Renal cortex interstitium (tissue), 15 donors: ENCODE measurements at places on chromosomes 6 and 20.

- no peak for DNase-seq
Observed at GRCh38 chr6:155273431-155273830, 9.6 kb downstream of the CLDN20 start.

GRCh38 chr6:54891536-54891935 is 45.0 kb downstream of the FAM83B start:
- DNase-seq: no peak

- DNase-seq: no peak
Observed at GRCh38 chr20:63733117-63733516, 3.3 kb upstream of the LIME1 start.

DNA sequence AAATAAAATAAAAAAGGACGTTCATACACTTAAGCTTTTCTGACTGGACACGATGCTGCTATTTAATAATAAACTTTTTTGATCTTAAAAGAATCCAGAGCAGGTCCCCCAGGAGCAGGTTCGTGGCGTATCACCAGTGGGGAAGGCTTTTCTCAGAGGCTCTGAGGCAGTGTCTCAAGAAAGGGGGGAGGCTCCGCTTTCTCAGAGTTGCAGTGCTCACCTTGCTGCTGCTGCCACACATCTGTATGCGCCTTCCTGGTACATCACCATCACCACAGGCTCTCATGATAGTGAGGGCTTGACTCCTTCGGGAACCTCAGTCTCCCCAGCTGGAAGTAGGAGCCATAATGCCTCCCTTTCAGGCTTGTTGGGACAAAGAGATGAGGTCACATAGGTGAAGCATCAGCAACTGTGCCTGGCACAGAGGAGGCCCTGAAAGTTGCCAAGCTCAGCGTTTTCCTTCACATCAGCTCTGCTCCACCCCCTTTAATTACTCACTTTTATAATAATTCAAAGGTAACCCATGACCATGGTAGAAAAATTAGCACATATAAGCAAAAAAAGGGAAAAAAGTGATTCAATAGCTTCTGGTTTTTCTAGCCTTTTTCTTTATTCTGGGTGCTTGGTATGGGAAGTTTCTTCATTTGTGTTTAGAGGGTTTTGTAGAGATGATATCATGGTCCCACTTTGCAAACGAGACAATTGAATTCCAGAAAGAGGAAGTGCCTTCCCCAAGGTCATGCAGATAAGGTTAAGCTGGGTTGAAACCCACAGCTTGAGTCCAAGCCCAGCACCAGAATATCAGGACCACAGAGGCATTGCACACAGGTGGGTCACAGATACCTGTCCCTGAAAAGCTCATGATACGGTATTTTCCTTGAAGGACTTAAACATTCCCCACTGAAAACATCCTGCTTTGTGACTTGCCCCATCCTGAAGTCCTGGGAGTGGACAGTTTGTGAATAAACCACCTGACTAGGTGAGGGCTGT is 24.5 kb downstream of the SRSF3 start:
- no peak for DNase-seq

- DNase-seq: no peak
Observed at GRCh38 chr20:4999788-5000187, 1.5 kb downstream of the SLC23A2 start.

DNA sequence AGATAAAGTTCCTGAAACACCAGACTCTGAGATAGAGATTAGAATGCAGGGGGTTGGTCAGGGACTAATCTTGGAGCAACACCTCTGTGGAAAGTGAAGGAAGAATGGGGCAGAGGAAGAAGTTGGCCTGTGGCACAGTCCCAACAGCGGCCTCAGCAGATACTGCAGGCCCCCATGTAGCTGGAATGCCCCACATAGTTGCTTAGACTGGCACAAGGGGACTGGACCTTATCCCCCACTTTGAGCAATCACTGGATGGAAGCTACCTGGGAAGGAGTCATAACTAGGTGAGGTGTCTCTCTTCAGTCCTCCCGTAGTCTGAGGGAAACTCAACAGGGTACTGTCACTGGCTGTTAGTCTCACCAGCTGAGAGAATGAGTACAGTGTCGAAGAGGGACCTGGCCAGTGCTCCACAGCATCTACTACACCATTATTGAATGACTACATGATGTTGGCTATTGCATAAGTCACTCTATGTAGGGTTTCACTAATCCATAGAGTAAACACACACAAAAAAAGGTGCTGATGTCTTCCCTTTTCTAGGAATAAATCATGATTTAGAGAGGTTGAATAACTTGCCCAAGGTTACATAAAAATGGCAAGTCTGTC is 47.5 kb downstream of the ADGRG6 start:
- no peak for DNase-seq

- no peak for DNase-seq
Observed at GRCh38 chr6:47009583-47009982, 32.5 kb downstream of the ADGRF1 start.

- no peak for DNase-seq
Observed at GRCh38 chr6:113182370-113183141, 674.6 kb upstream of the MARCKS start.

DNA sequence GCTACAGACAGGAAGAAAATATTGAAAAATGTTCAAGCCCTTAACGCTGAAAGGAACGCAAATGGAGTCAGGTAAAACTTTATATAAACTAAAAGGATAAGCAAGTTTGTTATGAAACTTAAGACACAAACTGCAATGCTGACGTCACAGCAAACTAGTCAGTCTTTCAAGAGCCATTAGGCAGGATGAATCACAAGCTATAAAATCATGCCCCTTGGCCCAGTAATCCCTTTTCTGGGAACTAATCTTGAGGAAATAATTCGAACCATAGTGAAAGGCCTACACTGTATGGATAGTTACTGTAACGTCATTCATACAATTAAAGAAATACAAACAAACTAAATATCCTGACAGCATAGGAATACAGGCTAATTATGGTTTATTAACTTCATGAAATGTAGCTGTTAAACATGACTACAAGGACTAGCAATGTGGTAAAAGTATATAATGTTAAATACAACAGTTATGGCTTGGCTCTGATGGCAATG is 42.7 kb upstream of the HINT3 start:
- no peak for DNase-seq

- DNase-seq: no peak
Observed at GRCh38 chr20:34998331-34998950, 42.8 kb downstream of the MYH7B start.

GRCh38 chr6:132465530-132466485 is 47.1 kb downstream of the STX7 start:
- DNase-seq: no peak

DNA sequence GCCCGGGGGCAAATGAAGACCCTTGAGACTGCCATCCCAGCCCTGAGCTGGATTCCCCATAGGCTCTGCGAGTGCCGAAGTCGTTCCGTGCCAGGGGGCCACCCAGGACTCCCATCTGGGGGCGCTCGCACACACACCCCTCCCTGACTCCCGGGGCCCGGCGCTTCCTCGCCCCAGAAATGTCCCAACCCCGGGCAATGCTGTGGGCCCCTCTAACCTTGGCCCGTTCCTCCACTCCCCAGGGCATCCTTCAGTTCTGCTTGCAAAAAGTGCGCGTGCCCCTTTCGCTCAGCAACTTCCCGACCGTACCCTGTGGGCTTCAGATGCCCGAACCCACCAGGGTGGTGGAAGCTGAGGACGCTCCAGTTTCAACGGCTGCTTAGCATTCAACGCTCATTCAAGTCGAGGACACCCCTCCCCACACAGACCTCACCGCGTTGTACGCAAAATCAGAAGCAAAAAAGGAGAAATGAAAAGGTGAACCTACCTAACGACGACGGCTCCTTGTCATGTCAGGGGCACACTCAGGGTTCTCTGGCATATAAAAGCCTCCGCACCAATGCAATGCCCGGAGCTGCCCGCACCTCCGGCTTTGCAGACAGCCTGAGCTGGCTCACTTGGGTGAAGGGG is 25.3 kb downstream of the RIPOR2 start:
- no peak for DNase-seq

- DNase-seq: no peak
Observed at GRCh38 chr20:50129662-50130355, 16.9 kb upstream of the UBE2V1 start.

DNA sequence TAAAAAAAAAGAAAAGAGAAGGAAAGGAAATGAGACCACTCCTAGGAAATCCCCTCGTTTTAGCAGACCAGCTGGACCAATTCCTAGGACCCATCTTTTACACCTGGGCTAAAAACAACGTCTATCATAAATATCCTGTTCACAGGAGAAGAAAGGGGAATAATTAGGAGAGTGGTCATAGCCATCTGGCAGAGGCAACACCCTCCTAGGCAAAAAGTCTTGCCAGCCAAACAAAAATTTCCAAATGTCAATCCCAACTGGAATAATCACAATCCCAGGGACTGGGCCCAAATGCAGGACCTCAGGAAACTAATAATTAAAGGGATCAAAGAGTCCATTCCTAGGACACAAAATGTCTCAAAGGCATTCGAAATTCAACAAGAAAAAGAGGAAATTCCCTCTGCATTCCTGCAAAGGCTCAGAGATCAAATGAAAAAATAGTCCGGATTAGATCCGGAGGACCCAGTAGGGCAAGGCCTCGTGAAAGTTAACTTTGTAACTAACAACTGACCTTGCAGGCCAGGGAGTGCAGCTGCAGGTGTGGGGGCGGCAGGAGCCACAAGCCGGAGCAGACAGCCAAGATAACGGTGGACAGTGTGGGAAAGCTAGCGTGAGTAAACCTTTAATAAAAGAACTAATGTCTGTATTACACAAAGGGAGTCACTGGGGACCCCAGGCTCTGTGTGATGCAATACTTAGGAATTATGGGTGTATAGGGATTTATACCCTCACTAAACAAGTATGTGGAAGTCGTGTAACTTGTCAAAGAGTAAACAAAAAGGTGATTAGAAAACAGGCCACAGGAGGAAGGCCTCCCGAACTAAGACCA is 11.7 kb downstream of the LCA5 start:
- DNase-seq: no peak

DNA sequence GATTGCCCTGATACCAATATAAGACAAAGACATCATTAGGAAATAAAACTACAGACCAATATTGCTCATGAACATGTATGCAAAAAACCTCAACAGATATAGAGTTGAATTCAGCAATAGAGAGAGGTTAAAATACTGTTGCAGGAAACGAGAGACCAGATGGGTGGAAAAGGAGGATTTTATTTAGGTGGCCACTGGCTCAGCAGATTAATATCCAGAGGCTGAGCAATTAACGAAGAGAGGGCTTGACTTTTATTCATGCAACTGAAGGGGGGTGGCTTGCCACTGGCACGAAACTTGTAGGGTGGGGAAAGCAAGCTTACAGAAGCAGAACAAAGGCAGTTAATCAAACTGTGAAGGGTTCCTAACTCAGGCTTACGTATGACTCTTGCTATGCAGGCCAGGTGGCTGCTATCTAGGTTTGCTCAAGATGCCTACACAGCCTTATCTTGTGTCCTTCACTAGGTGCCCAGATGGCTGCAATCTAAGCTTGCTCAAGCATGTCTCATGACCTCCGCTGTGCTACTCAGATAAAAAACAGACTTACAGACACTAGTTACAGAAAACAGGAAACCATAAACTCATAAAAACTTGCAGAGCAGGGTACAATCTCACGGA is 126.4 kb downstream of the MMUT start:
- DNase-seq: no peak

DNA sequence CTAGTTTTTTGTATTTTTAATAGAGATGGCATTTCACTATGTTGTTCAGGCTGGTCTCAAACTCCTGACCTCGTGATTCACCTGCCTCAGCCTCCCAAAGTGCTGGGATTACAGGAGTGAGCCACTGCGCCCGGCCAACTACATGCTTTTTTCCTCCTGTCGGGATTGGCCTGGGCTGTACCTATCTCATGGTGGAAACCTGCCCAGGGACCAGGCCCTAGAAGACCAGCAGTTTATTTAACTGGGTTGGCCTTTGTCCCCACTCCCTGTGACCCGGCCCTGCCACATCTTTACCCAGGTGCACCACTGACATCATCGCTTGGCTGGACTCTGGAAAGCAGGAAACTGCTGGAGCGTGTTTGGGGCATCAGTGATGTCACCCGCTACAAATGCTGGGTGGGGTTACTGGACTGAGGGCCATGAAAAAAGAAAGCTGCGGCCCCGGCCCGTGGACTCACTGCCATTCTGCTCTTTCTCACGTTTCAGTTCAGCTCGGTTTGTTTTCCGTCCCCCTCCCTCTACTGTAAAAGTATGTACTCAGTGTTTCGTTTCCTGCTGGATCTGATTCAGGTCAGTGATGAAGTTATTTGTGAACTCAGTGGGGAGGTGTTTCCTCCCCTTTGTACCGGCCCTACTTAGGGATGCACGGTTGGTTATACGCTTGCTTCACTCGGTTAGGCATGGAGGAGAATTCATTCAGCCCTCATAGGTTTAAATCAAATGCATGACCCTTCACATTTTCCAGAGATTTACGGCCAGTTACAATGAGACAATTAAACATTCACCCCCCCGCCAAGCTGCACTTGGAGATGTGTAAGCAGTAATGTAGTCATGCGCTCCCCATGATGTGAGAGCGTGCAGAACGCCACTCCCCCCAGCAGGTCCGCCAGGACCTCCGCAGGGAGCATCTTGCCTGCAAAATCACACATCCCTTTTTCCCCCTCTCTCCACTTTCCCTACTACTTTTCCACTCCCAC is 179.3 kb downstream of the MTHFD1L start:
- DNase-seq: no peak

DNA sequence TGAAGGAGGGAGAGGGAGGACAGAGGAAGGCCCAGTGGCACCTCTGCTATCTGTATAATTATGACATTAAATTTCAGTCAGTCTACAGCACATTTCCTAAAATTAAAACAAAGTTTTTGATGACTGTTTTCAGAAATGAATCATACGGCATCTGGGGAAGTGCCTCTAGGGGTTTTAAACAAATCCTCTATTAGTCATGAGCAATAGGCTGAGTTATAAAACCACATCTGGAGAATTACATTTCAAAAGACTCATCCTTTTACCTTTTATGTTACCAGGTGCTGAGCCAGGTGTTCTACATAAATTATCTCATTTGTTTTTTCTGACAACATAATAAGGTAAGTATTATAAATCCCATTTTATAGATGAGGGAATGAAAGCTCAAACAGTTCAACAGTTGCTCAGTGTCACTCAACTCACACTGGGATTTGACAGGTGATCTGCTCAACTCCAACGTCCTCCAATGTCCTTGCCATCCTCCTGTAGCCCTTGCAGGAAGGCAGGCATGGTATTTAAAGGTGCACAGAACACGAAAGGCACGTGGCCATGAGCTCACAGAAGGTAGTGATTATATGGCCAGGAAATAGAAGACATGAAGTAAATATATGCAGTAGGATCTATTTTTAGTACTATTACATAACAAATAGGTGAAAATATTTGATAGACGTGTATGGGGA is 184.2 kb upstream of the MAN1A1 start:
- DNase-seq: no peak
